ENCODE measurements at places on chromosomes 2 and 18.

- no peak for DNase-seq
These were observed 101.2 kb downstream of the ZNF236 start for GRCh38 chr18:76923485-76924085.

- no peak for DNase-seq
These were observed 567 bp downstream of the PCYOX1 start for GRCh38 chr2:70258532-70258875.

DNA sequence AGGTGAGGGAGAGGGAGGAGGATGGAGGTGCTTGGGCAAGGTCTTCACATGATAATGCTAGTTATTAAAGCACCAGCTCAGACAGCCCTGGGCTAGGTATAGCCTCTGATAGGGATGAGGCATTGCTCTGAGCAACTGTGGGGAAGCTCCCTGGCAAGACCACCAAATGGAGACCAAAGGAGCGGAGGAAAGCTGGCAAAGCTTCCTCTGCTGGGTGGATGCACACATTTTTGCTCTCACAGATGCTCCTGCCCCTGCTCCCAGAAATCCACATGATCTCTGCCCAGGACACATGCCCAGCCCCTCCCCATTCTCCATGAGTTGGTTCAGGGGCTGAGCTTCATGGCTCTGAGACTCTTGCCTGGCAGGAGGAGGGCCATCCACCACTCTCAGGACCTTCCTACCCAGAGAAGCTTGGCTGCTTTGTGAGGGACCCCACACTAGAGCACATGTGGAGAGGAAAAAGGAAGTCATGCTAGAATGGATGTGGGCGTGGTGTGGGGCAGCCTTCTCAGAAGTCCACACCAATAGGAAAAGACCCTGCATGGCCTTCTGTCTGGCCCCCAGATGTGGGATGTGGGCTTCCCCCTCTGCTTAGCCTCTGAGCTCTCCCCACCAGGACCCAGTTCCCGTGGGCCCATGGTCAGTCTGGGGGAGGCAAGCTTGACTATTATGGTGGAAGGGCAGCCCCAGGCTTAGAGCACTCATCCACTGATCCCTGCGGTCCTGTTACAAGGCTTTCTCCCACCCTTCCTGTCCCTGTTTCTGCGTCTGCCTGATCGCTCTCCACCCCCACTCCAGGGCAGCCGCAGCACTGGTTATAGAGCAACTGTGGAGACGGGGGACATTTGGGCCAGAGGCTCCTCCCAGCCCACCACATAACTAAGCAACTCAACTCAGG is 10.5 kb upstream of the CYP26B1 start:
- DNase-seq = no peak

- DNase-seq = no peak
These were observed 676 bp downstream of the ACTR2 start for GRCh38 chr2:65228263-65228750.

DNA sequence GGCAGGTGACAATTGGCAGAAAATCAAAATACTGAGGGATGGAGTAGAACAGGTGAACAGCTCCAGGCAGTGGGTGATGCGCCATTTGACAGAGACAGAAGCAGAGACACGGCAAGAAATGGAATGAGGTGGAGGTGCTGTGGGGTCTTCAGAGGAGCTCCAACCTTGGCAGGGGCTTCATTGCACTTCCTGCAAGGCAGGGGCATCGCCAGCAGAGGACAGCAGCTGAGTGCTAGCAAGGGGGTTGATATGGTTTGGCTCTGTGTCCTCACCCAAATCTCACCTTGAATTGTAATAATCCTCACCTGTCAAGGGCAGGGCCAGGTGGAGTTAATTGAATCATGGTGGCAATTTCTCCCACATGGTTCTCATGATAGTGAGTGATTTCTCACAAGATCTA is 42.8 kb downstream of the CCDC68 start:
- no peak for DNase-seq

- no peak for DNase-seq
These were observed 301.8 kb upstream of the GALNT5 start for GRCh38 chr2:156955701-156956100.

DNA sequence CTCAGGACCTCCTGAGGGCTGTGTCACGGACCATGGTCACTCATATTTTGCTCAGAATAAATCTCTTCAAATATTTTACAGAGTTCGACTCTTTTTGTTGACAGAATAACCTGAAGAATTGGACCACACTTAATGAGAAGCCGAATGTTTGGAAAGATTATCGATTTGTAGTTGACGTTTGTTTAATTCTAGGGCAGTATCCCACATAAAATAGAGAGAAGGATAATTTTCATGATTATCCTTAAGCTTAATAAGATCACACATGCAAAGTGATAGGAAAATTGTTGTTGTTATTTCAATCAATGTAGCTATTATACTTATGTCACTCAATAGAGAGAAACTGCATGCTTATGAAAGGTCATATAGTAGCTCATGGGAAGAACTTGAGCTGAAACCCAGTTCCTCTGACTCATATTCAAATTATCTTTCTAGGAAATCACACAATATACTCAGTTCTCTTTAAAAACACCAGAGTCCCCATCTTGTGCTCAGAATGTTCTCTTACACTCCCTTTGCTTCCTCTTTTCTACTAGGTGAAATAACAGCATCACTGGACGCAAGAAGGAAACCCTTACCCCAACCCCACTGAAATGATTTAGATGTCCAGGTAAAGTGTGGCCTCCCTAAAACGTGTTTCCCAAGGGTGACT is 982.1 kb downstream of the TSN start:
- DNase-seq = no peak

DNA sequence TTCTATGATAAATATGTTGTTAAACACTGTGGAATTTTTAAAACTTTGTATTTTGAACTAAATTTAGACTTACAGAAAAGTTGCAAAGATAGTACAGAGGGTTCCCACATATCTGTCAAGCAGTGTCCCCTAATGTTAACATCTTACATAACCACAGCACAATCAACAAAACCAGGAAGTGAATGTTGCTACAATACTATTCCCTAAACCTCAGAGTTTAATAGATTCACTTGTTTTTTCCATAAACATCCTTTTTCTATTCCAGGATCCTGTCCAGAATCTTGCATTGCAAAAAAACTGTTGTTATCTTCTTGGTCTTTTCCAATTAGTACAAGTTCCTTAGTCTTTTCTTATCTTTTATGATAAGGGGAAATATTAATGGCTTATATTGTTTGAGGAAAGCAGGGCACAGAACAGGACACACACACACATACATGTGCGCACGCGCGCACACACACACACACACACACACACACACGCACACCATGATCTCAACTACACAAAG is 251.1 kb upstream of the TRIB2 start:
- DNase-seq = no peak

DNA sequence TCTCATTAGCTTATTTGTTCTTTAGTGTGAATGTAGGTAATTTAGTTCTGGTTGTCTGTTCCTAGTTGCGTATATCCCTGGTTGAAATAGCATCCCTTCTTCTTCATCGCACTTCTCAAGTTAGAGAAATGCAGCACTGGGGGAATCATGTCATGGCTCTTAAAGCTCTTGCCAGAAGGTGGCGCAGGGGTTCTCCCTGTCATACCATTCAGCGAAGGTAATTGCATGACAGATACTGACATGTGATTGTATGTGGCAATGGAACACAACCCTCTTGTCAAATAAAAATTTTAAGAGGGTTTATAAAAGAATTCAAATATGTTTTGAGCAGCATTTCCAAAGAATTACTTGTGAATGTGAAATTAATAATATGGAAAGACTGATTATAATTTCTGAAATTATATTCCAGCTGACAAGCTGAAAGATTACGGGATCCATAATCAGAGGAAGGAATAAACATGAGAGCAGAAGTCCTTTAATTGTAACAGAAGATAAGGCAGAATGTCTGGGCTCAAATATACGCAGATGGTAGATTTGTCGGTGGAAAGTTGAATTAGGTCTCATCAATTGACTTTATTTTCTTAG is 411.7 kb downstream of the DSEL start:
- no peak for DNase-seq

DNA sequence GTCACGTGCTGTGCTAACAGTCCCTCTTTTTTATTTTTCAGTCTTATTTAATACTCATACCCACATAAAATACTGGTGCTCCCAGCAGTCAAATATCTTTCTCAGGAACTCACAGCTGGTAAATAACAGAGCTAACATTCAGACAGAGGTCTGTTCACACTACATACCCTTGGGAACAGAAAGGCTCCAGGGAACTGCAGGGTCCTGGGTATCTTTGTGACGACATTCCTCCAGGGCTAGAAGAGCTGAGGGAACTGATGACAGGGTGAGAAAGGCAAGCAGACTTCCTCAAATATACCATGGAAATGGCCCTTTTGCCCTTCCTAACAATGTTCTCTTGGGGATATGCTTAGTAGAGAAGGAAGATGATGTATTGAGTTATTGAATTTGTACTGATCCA is 19.3 kb downstream of the PDE6D start:
- DNase-seq = no peak

- no peak for DNase-seq
These were observed 103.6 kb downstream of the NXPH2 start for GRCh38 chr2:138676619-138677021.

DNA sequence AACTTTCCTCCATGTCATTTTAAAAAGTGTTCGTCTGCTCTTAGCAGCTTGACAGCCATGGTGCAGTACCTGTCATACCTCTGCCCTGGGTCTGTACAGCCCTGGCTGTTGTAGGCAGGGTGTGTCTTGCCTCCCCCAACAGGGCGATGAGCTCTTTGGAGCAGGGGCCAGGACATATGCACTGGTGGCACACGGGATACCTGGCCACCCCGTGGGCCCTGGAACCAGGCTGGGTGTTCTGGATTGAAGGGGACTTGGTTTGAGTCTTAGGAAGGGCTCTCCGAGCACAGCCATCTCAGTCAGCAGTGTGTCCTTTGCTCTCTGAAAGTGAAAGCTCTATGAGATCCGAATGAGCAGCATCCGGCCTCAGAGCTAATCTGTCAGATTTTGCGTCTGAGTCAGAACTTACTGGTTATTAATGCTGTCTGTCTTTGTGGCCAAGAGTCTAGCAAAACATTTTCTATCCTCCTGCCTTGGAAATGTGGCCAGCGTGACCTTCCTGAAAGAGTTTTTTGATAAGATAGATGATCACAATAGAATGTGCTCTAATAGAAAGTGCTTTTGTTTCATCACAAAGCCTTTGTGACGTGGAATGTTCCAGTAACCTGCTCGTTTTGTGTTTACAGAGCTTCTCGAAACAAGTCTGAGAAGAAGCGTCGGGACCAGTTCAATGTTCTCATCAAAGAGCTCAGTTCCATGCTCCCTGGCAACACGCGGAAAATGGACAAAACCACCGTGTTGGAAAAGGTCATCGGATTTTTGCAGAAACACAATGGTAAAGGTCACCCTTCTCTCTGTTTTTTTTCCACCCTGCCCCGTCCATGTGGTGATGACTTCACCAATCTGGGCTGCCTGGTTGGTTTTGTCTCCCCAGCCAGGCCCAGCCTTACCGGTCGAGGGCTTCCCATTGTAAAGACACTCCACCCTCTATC is 77.3 kb upstream of the RPL31 start:
- no peak for DNase-seq

GRCh38 chr2:241315879-241316631 is at the start of gene SEPTIN2:
TSS of gene SEPTIN2 (plus strand) at chr2:241315925. CDS start at chr2:241324233, 8,308 bp downstream.
- DNase-seq = peak; percentile 70

- DNase-seq = no peak
These were observed 261.4 kb upstream of the SKOR2 start for GRCh38 chr18:47512726-47513435.

- no peak for DNase-seq
These were observed 90.3 kb upstream of the TMEM17 start for GRCh38 chr2:62596061-62596921.

DNA sequence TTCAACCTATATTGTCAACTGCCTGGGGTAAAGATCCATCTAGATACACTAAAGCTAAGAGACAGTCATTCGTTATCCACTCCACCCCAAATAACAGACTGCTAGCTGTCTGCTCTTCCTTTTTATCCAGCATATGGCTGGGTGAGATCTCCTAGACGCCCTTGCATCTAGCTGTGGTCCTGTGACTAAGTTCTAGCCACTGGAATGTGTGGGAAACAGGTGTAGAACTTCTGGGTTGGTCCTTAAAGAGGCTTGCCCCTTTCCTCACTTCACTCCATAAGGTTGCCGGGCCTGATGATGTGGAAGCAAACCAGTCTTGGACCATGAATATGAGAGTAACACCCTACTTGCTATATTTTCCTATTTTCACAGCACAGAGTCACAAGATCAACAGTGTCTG is 3.2 kb downstream of the COA5 start:
- no peak for DNase-seq

DNA sequence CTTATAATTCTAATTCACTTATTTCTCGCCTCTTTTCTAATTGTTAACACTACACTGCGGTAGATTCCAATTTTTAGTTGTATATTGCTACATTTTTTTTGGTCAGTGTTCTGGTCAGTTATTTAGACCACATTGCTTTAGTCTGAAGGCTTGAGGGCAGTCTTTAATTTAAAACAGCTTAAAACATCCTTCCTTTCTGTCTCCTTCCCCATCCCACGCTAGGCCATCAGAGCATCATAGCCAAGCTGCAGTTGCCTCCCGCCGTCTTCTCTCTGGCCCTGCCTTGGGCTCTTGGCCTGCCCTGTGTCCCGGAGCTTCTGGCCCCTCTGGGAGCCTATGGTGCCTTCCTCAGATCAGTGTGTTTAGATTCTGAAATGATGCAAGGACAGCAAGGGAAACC is 52.6 kb upstream of the GLI2 start:
- no peak for DNase-seq

GRCh38 chr2:74242354-74243071 is 44.1 kb downstream of the MTHFD2 start:
- DNase-seq = no peak

- no peak for DNase-seq
These were observed 60.9 kb upstream of the MMADHC start for GRCh38 chr2:149648282-149649030.

GRCh38 chr2:224410946-224411561 is 9.1 kb upstream of the FAM124B start:
- DNase-seq = no peak

GRCh38 chr2:42182654-42183308 is 13.6 kb downstream of the EML4 start:
- no peak for DNase-seq

- no peak for DNase-seq
These were observed 894.0 kb downstream of the DCDC2C start for GRCh38 chr2:4597400-4597799.

DNA sequence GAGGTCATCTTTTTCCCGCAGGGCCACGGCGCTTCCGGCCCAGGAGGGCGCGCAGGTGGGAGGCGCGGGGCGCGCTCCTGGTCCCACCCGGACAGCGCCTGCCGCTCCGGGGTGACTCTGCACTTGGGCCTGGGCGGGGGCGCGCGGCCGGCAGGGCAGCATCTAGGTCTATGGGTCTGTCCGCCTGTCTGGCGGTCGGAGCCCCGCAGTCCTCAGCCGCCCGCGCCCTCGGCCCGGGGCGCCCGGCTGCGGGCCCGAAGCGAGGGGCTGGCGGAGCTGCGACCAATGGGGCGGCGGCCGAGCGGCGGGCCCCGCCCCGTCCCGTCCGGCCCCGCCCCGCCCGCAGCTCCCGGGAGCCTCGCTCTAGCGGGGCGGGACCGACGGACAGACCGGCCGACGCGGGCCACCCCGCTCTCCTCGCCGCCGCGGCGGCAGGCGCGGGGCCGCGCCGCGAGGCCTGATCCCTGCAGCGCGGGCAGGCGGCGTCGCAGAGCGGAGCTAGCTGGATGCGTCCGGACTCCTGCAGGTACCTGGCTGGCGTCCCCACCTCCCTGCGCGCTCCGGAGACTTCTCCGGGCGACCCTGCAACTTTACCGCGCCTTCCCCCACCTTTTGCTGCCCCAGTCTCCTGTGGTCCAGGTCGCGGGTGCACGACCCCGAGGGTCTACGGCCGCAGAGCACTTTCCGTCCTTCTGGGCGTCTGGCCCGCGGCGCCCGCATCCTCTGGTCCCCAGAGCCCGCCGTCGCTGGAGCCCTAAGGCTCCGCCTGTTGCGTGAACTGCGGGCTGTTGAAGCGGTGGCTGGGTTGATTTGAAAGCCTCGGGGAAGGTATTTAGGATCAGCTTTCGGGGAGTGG is at the start of gene KCNS3:
Gene KCNS3 (plus strand): TSS at position 387 of the 856 bp plus-strand sequence. CDS start 52,342 bp downstream, outside the sequence.
- DNase-seq = no peak

Measured in activated gamma-delta T cell treated with anti-CD3 and anti-CD28 coated beads, Interleukin-2, amount 50 U/mL, for 16 hours (primary cell).